ENCODE measurements at places on chromosomes 7 and 10.

DNA sequence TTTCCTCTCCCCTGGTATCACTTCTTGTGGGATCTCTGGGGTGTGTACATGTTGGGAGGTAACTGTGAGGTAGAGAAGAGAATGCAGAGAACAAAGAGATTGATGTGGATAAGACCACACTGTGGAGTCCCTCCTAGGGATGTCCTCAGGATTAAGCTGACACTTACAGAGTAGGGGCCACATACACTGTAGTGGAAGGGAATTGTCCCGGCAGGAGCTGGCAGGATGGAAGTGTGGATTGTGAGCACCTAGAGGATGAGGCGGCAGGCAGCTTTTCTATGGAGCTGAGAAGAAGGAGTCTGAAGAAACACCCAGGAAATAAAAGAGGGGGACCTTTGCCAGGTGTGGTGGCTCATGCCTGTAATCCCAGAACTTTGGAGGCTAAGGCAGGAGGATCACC is 13.5 kb downstream of the AGFG2 start:
- DNase-seq: no peak

GRCh38 chr10:121187391-121187790 is 336.2 kb downstream of the WDR11 start:
- DNase-seq: no peak

- DNase-seq: no peak
Observed at GRCh38 chr10:61903221-61903927, 1.9 kb downstream of the ARID5B start.

DNA sequence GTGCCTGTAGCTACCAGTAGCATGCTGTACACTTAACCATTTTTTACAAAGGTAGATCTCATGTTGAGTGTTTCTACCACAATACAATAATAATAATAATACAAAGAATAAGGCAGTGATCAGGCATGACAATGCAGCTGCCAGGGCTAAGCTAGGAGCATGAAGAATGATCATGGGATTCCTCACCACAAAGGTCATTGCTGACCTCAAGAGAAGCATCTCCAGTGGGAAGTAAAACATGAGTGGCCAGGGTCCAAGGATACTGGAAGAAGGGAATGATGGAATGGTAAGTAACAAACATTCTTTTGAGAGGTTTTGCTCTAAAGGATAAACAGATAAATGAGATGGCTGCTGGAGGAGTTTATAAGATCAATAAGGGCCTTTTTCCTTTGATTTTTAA is 591.1 kb downstream of the TNS3 start:
- no peak for DNase-seq

- DNase-seq: no peak
Observed at GRCh38 chr7:129502708-129503685, 666 bp downstream of the SMKR1 start.

DNA sequence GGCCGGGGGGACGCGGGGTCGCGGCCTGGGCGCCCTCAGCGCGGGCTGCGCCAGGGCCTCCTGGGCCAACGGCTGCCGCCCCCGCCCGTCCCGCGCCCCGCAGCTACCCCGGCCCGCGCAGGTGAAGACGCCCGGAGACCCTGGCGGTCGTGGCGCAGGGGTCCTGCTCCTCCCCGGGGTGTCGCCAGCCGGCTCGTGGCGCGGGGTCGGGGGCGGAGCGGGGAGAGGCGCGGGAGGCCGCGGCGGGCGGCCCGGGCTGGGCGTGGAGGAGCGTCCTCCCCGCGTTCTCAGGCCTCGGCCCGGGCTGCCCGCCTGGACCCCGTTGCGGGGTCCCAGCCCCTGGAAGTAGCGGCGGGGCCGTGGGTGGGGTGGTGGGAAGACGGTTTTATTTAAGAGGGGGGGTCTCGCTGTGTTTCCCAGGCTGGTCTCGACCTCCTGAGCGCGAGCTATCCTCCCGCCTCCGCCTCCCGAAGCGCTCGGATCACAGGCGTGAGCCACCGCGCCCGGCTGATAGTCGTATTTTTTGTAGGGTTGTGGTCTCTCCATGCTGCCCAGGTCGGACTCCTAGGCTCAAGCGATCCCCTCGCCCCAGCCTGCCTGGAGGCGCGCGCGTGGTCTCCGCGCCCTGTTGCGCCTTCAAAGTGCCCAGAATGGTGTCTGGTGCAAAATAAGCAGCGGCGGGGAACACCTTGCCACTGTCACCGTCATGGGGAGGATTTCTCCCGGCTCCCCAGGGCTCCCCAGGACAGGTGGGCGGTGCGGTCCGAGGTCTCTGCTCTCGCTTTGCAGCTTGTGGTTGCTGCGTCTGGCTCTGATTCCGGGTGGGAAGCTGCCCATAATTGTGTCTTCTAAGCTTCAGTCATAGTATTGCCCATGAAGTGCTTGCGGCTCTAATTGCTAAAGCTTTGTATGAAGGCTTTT is 15.3 kb upstream of the SUN1 start:
- DNase-seq: no peak

DNA sequence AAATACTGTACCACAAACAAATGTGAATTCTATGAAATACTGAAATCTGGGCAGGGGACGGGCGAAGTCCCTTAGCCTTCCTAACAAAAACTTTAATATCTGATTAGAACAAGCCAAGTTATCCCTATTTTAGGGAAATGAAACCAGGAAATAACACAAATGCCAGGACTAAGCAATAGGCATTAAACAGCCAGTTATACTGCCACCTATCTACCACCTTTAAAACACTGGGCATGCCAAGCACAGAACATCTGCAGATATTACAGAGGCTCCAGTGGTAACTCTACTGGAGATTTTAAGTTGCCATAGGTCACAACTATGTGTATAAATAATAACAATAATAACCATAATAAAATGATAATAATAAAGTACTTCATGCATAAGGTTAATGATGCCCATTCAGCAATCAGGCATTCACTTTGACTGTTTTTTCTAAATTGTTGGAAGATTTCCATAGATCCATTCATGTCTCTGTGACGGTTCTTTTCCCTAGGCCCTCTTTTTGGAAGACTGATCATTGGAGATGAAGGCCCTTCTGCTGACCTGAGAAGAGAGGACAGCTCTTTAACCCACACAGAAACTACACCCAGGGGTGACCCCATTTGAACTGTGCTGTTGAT is 195.7 kb downstream of the CACNA2D1 start:
- DNase-seq: no peak

GRCh38 chr10:73865107-73865458 is 9.3 kb downstream of the CAMK2G start:
- DNase-seq: no peak

DNA sequence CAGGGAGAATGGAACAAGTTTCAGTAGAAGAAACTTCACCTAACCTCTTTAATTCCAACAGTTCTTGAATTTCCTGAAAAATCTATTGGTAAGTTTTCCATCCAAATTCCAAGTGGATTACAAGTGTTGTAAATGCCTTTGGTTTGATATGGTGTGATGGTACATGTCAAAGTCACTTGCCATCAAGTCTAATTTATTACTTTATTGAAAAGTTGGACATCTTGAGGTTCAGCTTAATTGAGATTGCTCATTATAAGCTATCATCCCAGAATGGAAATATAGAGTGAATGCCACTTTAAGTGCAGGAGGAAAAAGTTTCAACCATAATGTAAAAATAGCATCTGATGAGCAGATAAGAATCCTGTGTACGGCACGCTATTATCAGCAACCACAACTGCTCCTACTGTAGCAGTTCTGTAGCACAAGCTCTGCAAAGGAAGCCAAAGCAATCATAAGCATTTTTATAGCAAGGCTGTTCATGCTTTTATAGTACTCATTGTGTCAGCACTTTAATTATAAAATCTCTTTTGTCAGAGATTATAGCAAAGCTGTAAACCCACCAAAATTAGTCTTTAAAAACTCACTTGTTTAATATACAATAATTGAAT is 991.8 kb upstream of the PHF14 start:
- no peak for DNase-seq

- DNase-seq: no peak
Observed at GRCh38 chr7:37435156-37435855, 13.4 kb downstream of the ELMO1 start.

DNA sequence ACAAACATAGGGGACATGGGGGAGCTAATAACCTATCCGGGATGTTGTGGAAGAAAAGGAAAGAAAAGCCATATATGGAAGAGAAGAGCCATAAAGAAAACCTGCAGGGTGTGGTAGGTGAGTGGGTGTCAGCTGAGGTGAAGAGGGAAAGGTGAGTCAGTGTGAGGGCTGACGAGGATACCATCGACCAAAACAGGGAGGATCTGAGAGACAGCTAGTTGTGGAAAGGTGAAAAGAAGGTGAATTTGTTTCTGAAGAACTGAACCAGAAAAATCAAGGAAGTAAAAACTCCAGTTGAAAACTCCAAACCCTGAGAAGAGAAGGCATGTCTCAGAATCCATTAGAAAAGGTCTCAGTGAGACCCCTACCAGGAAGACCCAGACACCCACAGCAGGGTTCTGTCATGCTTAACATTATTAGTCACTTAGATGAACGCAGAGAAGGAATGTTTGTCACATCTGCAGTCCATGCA is 4.1 kb downstream of the BLNK start:
- DNase-seq: no peak

- no peak for DNase-seq
Observed at GRCh38 chr10:68792115-68792514, 35.2 kb upstream of the STOX1 start.

- no peak for DNase-seq
Observed at GRCh38 chr10:110407301-110408170, 90.2 kb upstream of the DUSP5 start.

GRCh38 chr10:88721392-88721791 is 15.3 kb downstream of the LIPK start:
- DNase-seq: no peak

DNA sequence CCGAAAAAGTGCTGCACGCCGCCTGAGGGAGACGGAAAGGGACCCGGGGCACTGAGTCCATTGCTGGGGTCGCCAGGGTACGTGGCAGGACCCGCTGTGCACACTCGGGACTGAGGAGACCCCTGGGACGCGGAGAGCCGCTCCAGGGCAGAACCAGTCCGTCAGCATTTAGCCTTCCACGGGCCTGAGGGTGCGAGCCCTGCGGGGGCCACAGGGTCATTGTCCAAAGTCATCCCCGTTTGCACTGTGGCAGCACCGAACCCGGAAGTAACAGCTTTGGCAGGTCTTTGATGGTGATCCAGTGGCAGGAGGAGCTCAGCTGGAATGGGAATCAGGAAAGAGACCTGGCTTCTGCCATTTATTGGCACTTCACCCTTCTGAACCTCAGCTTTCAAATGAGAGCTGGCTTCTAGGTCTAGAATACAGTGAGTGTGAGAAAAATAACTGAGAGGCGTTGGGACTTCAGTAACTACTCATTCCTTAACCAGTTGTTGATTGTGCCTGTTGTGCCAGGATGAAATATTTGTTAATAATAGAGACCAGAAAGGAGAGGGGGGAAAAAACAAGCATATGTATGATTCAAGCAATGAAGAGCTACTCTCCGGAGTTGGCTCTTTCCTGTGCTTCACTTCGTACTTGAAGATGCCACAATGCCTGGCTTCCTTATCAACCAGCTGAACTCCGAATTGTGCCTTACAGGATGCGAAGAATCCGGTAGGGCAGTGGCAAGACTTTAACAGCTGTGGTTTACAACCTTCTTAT is 811 bp upstream of the ARHGAP12 start:
- DNase-seq: no peak

GRCh38 chr7:130141161-130141883 is 63.9 kb downstream of the TMEM209 start:
- no peak for DNase-seq

GRCh38 chr7:94183289-94183749 is 179.2 kb upstream of the BET1 start:
- DNase-seq: peak; percentile 73

DNA sequence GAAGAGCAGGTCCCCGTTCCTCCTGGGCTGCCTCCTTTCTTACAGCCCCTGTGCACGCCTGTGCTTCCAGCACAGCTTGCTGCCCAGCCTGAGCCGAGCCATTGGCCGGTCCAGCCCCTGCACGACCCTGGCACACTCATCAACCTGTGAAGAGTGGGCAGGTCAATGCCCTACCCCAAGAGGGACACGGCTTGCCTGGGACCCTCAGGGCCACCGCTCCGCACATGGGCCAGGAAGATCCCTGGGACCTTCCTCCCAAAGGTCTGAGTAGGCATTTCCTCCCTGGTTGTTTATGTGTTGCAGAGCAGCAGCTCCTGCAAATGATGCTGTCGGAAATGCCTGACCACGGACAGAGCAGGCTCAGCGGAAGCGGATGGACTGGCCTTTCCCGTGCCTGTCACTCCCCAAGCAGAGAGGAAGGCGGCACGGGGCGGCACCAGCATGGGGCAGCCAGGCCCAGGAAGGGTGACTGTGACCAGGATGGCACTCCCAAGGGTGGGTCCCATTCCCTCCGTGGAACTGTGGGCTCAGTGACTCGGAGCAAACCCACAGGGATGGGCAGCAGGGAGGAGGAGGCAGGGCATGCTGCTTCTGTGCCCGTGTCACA is 252.5 kb downstream of the TNS3 start:
- no peak for DNase-seq

GRCh38 chr7:122995600-122995999 is at the start of gene TAS2R16:
Gene TAS2R16 (minus strand): TSS chr7:122995700. CDS start chr7:122995634, 66 bp downstream.
- DNase-seq: no peak

- DNase-seq: no peak
Observed at GRCh38 chr7:120185940-120186682, 86.9 kb upstream of the KCND2 start.

- no peak for DNase-seq
Observed at GRCh38 chr7:104795616-104796398, 218.2 kb upstream of the KMT2E start.

DNA sequence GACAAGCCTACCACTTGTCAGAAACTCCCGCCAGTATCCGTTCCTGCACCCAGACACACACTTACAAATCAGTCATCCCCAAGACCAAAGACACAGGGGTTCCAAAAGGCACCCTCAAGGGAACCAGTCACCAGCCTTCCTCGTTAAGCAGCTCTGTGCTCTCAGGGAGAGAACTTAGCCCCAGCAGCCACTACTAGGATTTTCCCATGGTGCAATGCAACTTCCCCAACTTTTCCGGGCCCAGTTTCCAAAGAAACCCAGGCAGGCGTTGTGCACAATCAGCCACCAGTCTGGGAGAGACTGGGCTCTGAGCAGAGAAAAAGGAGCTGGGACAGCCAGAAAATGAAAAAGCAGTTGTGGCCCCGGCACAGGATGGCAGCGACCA is 1.2 kb downstream of the DLG5 start:
- no peak for DNase-seq

DNA sequence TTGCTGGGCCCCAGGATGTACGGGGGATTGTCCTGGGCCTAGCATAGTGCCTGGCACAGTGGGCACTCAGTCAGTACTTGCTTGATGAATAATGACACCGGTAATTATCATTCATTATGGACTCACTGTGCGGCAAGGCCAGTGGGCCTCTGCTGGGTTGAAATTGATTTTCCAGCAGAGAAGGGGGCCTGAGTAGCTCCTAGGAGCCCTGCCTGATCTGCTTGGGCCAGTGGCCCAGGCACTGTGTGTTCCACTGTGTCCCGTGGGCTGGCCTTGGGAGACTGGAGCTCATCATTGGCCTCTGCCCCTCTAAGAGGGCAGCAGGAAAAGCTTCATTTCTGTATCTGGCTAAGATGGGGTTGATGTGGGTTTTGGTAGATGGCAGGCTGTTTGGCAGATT is 1.4 kb downstream of the CHST3 start:
- no peak for DNase-seq

- DNase-seq: no peak
Observed at GRCh38 chr10:79150444-79150754, 81.6 kb downstream of the ZMIZ1 start.

- no peak for DNase-seq
Observed at GRCh38 chr7:107878636-107879035, 12.3 kb upstream of the DLD start.

GRCh38 chr10:49527061-49527460 is 11.9 kb downstream of the ERCC6 start:
- no peak for DNase-seq
